Neural progenitor cell (in vitro differentiated cells): ENCODE measurements at places on chromosomes 3 and 15. TPM values are rescaled to one million over a fixed set of nuclear protein-coding genes. Genes with fewer than 3 reads are reported as not detected.

- no peak for DNase-seq
Measured at GRCh38 chr3:123877466-123877865, 6.7 kb downstream of the MYLK start.

- DNase-seq: no peak
Measured at GRCh38 chr3:49305608-49306007, 28.6 kb upstream of the C3orf62 start.

The SCN11A gene
- total RNA-seq: 0.69 and 0.81 TPM in 2 replicates

The PLSCR2 gene
- not detected in 2 replicates for total RNA-seq

- peak; percentile 85 for DNase-seq
Measured at GRCh38 chr3:11060500-11061251, 68.1 kb downstream of the SLC6A1 start.

DNA sequence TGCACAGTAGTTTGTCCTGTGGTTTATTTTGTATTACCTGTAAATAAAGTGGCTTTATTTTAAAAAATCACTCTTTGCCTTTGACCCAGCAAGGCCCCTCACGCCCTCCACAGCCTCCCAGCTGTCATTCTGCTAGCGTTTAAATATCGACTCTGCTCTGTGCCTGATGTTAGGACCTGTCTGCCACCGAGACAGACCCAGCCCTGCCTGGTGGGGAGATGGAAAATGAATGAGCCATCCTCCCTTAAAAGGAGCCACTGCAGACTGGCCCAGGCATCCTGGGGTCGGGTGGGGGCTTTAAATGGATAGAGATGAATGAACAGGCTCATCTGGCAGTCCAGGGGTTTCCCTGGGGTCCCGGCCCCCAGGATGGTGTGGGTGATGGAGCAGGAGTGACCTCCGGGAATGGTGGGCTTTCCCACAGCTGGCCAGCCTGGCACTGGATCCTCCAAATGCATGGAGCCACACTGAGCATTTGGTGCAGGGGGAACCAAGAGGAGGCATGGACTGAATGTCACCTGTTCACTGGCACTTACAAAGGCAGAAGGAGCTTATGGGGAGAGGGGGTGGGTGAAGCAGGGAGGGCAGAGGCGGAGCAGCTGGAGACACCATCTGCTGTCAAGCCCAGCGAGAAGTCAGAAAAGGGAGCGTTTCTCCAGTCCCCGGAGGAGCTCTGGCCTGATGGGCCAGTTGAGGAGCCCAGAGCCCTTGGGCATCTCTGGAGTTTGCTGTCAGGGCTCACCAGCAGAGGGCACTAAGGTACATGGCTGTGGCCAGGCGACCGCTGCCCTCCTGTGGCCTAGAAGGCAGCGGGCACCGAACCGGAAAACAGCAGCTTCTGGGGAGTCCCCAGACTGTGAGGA, 11.9 kb downstream of the GRM2 start:
- DNase-seq: peak; percentile 91

GRCh38 chr3:25831578-25831977, 41.7 kb downstream of the OXSM start:
- DNase-seq: peak; percentile 41

The FMN1 gene
- 2.2 and 5.7 TPM in 2 replicates for total RNA-seq

The FNDC3B gene
- total RNA-seq: 29.5 and 33.9 TPM in 2 replicates

The TGM4 gene
- 0.04 and 0.12 TPM in 2 replicates for total RNA-seq

DNA sequence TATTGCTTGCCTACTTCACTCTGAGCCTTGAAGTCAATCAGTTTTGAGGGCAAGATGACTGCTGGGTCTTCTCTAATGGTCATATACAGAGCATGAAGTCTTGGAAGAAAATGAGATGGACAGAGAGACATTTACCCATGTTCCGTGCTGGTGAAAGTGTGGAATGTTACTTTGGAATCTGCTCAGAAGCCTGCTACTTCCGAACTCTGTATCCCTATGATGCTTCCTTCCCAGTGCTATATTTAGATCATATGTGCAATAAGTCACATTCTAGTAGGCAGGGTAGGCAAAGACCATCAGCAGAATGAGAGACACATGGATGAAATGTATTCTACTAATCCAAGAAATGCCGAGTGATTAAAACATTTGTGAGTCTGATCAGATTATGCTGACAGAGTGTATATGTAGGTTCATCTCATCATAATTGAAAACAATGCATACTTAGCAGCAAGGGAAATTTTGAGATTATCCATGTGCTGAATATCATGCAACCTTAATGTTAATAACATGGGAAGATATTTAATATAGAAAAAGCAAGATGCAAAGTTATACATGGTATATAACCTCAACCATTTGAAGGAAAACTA, 60.5 kb downstream of the RAB7A start:
- DNase-seq: no peak

- no peak for DNase-seq
Measured at GRCh38 chr15:31799715-31800321, 230.5 kb upstream of the CHRNA7 start.

DNA sequence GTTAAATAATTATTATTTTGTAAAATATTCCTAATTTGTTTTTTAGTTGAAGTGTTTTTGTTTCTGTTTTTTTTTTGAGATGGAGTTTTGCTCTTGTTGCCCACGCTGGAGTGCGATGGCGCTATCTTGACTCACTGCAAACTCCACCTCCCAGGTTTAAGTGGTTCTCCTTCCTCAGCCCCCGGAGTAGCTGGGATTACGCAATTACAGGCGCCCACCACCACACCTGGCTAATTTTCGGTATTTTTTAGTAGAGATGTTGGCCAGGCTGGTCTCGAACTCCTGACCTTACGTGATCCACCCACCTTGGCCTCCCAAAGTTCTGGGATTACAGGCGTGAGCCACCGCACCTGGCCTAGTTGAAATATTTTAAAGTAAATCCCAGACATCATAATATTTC, 48.7 kb upstream of the GATM start:
- no peak for DNase-seq

- DNase-seq: peak; percentile 88
Measured at GRCh38 chr3:38651153-38651789, 1.8 kb upstream of the SCN5A start.

The TTBK2 gene
- 26.5 and 32.4 TPM in 2 replicates for total RNA-seq

DNA sequence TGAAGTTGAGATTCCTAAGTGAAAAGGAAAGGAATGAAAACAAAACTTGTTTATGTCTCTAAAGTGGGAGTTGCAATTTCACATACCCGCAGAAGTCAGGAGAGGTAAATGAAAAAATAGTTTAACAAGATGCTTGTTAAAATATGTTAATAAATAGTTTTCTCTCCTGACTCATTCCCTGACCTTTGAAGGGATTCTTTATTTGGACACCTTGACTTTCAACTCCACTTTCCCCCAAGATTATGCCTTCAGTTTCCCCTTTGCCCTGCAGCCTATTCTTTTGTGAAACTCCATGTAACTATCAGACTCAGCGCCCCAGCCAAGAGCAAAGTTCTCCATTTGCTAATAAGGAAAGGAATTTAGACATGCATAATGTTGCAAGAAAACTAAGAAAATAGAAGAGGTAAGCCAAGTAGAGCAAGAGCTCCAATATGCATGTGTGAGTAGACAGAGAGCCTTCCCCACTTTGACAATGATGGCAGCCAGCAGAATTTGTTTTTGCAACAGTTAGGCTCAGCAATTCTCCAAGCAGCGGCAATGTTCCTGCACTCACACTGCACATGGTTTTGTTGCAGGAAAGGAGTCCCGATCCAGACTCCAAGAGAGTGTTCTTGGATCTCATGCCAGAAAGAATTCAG, 61.2 kb downstream of the CD200 start:
- DNase-seq: no peak

The RFT1 gene
- total RNA-seq: 17.0 and 17.2 TPM in 2 replicates

DNA sequence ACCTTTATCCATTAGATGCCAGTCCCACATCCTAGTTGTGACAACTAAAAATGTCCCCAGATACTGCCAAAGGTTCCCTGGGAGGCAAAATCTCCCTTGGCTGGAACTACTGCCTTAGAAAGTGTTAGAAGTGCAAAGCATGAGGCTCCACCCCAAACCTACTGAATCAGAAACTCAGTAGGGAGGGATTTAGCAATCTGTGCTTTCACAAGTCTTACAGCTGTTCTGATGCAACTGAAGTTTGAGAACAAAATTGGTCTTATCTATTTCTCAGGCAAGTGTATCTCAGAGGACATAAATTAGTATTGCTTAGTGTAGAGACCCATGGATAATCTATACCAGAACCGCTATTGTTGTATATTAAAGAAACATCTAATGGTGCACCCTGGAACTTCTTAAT, 70.2 kb downstream of the CLDN1 start:
- peak; percentile 3 for DNase-seq

GRCh38 chr3:73498764-73499622, 125.7 kb downstream of the PDZRN3 start:
- no peak for DNase-seq

DNA sequence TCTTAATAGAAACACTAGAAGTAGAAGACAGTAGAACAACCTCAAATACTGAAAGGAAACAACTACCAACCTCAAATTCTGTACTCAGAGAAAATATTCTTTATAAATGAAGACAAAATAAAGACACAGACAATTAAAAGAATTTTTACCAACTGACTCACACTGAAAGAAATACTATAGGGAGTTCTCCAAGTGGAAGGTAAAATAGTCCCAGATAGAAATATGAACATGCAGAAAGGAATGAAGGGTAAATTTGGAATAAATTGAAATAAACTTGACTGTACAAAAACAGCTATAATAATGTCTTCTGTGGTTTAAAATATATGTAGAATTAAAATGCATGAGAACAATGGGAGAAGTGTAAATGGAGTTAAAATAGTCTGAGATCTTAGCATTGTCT, 36.7 kb upstream of the CCDC174 start:
- no peak for DNase-seq

The MNS1 gene
- 3.0 and 6.2 TPM in 2 replicates for total RNA-seq

GRCh38 chr3:177611752-177612334, 414.6 kb upstream of the TBL1XR1 start:
- no peak for DNase-seq

The CPLX3 gene
- total RNA-seq: not detected in 2 replicates

- DNase-seq: no peak
Measured at GRCh38 chr3:60528651-60529050, 722.6 kb downstream of the FHIT start.

- DNase-seq: no peak
Measured at GRCh38 chr3:58613236-58614132, 36.3 kb upstream of the FAM107A start.

DNA sequence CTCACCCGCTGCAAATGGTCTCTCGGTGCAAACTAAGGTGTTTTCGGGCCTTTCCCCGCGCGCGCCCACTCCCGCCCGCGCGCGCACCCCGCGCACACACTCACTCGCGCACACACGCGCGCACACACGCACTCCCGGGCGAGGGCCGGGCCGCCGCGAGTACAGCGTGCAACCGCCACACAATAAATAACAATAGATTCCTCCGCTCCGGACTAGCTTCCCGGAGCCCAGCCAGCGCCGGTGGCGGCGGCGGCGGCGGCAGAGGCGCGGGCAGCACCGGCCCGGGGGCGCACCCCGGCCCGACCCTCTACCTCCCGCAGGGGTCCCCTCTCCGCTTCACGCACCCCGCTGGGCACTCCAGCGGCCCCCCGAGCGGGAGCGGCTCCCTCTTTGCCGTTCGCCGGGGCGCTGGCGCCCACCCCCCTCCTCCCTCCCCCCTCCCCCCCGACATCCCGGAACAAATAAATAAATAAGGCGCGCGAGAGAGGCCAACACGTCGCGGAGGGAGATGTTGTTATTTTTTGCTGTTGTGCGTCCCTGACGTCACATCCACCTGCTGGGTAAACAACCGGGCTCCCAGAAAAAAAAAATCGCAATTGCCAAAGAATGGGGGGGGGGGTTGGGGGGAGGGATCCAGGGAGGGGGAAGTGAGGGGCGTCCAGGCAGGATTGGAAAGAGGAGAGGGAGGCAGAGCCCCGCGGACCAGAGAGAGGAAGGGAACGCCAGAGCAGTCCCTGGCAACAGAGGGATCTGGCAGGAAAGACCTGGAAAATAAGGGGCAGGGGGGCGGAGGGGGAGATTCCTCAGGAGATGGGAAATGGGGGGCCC, at the start of gene FOXP1:
FOXP1 (minus strand) TSS at position 163 of the 828 bp plus-strand sequence. CDS start 385,347 bp downstream, outside the sequence.
- DNase-seq: peak; percentile 87

GRCh38 chr15:62881056-62881455, 161.5 kb upstream of the TPM1 start:
- peak; percentile 64 for DNase-seq

DNA sequence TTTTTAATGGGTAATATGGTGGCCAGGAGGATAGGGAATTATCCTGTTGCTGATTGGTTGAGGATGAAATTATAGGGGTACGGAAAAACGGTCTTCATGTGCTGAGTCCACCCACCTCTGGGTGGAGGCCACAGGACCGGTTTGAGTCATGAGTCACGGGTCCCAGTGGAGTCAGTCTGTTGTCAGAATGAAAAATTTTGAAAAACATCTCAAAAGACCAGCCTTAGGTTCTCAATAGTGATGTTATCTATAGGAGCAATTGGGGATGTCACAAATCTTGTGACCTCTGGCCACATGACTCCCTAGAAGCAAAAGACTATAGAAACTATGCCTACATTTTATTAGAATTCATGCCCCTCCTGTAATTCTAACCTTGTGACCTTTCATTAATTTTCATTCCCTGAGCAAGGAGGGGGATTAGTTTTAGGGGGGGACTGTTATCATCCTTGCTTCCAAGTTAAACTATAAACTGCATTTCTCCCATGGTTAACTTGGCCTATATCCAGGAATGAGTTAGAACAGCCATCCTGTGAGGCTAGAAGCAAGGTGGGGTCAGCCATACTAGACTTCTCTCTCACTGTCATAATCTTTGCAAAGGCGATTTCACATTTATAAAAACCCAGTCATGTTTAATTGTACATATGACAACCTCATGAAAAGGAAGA, 101.2 kb downstream of the TCF12 start:
- no peak for DNase-seq

The CMTM8 gene
- 2.1 and 8.1 TPM in 2 replicates for total RNA-seq

GRCh38 chr3:168990134-168990533, 673.4 kb downstream of the MECOM start:
- DNase-seq: no peak

GRCh38 chr3:138253609-138254008, 66.5 kb downstream of the ARMC8 start:
- DNase-seq: no peak

DNA sequence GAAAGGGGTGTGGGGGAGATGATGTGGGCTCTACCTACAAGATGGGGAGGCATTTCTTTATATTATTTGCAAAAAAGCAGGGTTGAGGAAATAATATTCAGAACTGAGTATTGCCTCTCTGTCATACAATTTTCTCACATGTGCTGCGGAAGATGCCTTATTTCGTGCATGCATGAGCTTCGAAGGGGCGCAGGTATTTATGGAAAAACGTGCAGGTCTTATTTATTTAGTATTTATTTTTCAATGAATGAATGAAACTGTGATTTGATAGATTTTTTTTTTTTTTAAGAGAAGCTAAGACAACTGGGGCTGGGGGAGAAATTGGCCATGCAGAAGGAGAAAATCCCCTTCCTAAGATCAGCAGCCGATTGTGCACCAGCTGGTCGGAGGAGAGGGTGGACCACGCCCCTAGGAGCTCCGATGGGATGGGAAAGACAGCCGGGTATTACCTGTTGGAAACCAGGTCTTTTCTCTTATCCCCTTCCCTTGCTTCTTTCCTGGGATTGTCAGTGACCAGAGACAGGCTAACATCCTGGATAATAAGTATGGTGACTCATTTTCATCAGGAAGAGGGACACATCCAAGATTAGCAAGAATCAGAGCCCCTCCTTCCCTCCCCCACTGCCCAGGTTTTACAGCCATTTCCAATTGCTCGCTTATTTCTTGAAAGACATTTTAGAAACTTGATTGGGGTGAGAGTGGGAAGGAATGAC, 875 bp downstream of the GAP43 start:
- peak; percentile 58 for DNase-seq
